Activated naive CD8-positive, alpha-beta T cell treated with anti-CD3 and anti-CD28 coated beads, Interleukin-2, amount 50 U/mL, for 24 hours (primary cell): ENCODE measurements at places on chromosomes 5 and 9.
A peak's percentile ranks its signal among the peaks of the same experiment; 100 is the strongest.

GRCh38 chr5:2009986-2010914 is 127.5 kb upstream of the IRX4 start:
- no peak for DNase-seq
- H3K4me1 ChIP-seq: no peaks in the 10 kb centered on the region
- no peak overlapping the region for H3K27ac ChIP-seq

DNA sequence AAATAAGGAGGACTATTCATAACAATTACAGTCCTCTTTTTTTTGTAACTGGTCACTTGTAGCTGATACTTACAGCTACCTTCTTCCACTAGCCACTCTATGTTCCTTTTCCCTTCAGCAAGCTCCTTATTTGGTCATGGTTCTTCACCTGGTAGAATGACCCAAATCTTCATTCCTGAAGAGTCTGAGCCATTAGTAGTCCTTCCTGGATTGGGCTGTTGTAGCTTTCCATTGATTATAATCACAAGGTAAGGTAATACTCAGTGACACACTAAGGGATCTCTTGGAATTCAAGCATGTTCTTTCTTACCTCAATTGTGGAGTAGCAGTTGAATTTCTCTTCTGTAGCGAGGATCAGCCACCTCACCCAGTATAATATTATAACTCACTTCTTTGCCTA is 25.5 kb upstream of the ITGA2 start:
- no peak for DNase-seq
- no peak overlapping the region for H3K27ac ChIP-seq
- no peaks in the 10 kb centered on the region for H3K36me3 ChIP-seq
- no peaks in the 10 kb centered on the region for H3K4me1 ChIP-seq

- H3K36me3 ChIP-seq: no peaks in the 10 kb centered on the region
- DNase-seq: no peak
- H3K4me1 ChIP-seq: peaks cover 2% of the 10 kb centered on the region
- H3K27ac ChIP-seq: no peak overlapping the region
Observed at GRCh38 chr5:151700820-151701219, 14.1 kb upstream of the SPARC start.

GRCh38 chr5:33425314-33425713 is 15.5 kb upstream of the TARS1 start:
- peaks cover 10% of the 10 kb centered on the region for H3K27me3 ChIP-seq
- H3K4me1 ChIP-seq: no peaks in the 10 kb centered on the region
- no peaks in the 10 kb centered on the region for H3K36me3 ChIP-seq
- H3K4me3 ChIP-seq: no peak overlapping the region
- no peak for DNase-seq

GRCh38 chr5:105730982-105731381 is 1939.8 kb downstream of the EFNA5 start:
- H3K4me1 ChIP-seq: no peaks in the 10 kb centered on the region
- no peak overlapping the region for H3K27ac ChIP-seq
- H3K36me3 ChIP-seq: no peaks in the 10 kb centered on the region
- no peaks in the 10 kb centered on the region for H3K27me3 ChIP-seq

GRCh38 chr5:67178966-67179365 is 17.6 kb downstream of the CD180 start:
- H3K27me3 ChIP-seq: no peaks in the 10 kb centered on the region
- H3K27ac ChIP-seq: no peak overlapping the region
- H3K36me3 ChIP-seq: peaks cover 17% of the 10 kb centered on the region
- H3K4me3 ChIP-seq: no peak overlapping the region

GRCh38 chr9:90095682-90096081 is 490.9 kb downstream of the GADD45G start:
- H3K4me1 ChIP-seq: peaks cover 20% of the 10 kb centered on the region
- no peaks in the 10 kb centered on the region for H3K36me3 ChIP-seq
- DNase-seq: no peak
- no peak overlapping the region for H3K27ac ChIP-seq
- peaks cover 44% of the 10 kb centered on the region for H3K27me3 ChIP-seq

- H3K4me1 ChIP-seq: no peaks in the 10 kb centered on the region
- H3K36me3 ChIP-seq: no peaks in the 10 kb centered on the region
- no peak overlapping the region for H3K4me3 ChIP-seq
- H3K27me3 ChIP-seq: no peaks in the 10 kb centered on the region
- no peak for DNase-seq
Observed at GRCh38 chr9:12764150-12764549, 10.7 kb upstream of the LURAP1L start.

DNA sequence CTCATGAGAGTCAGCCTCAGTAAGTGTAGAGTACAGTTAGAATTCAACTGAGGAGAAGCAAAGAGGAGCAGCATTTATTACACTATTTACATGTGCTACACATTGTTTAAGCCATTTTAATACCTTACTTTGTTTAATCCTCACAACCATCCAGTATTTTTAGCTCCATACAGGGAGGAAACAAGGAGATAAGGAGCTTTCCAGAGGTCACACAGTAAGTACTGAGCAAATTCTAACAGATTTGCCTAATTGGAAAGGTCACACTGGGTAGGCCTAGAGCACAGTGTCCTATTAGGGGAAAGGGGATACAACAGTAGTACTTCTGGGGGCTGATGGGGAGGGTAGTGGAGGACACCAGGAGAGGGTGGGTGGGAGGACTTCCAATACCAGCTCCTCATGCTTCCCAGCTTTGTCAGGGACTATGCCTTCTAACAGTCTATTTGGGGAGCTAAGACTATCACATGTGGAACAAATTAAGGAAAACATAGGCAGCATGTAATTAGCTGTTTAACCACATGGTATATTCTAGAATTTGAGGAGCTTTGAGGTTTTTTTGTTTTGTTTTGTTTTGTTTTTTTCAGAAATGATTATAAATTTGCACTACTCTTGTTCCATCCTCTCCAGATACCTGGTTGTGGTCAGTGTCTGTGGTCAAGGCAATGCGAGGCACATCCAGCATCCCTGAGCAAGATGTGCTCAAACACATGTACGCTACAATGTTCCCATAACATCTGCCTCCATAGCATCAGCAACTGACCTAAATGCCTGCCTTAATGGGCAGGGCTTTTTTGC is 96.0 kb upstream of the SLC12A2 start:
- no peaks in the 10 kb centered on the region for H3K4me1 ChIP-seq
- H3K27me3 ChIP-seq: no peaks in the 10 kb centered on the region
- H3K4me3 ChIP-seq: no peak overlapping the region
- H3K36me3 ChIP-seq: peaks cover 8% of the 10 kb centered on the region
- no peak for DNase-seq

DNA sequence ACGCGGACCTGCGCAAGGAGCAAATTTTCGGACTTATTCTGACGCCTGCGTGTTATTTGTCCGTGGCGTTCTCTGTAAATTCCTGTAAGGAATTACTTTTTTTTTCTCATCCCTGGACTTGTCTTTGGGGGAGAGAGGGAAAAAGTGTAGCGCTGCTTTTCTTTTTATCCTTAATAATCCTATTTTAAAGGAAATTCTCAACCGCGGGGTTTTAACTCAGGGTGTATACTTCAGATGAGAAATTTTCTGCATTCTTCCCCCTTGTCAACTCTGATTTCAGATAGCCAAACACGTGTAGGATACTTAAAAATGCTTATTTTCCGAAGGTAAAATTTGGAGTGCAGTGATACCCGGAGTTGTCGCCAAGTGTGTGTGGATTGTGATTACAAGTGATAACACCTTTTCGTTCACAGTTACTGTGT is 853 bp downstream of the DCP2 start:
- H3K27ac ChIP-seq: peak overlapping the region; percentile 94
- peak overlapping the region; percentile 99 for H3K4me3 ChIP-seq
- peaks cover 17% of the 10 kb centered on the region for H3K36me3 ChIP-seq
- H3K4me1 ChIP-seq: peaks cover 55% of the 10 kb centered on the region
- H3K27me3 ChIP-seq: no peaks in the 10 kb centered on the region

GRCh38 chr9:95440447-95440846 is 76.3 kb downstream of the PTCH1 start:
- no peak overlapping the region for H3K4me3 ChIP-seq
- no peak overlapping the region for H3K27ac ChIP-seq
- no peak for DNase-seq
- no peaks in the 10 kb centered on the region for H3K4me1 ChIP-seq
- peaks cover 2% of the 10 kb centered on the region for H3K36me3 ChIP-seq

- no peak overlapping the region for H3K4me3 ChIP-seq
- H3K36me3 ChIP-seq: no peaks in the 10 kb centered on the region
- no peaks in the 10 kb centered on the region for H3K4me1 ChIP-seq
- DNase-seq: no peak
Observed at GRCh38 chr5:145500710-145501109, 334.4 kb downstream of the PRELID2 start.

DNA sequence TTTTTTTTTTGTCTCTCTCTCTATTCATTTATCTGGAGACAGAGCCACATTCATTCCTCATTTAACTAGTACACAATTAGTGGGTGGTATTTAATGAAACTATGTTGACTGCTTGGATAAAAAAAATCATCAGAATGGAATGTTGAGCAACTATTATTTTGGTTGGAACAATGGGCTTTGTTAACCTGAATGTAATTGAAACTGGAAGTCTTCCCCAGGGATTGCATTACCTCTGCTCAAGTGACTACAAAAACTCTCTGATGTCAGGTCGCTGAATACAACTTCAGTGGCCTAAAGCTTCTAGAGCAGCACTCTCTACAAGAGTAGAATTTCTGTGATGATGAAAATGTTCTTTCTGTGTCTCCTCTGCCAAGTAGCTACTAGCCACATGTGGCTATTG is 295.8 kb downstream of the DEPDC1B start:
- H3K27me3 ChIP-seq: no peaks in the 10 kb centered on the region
- no peak overlapping the region for H3K27ac ChIP-seq
- DNase-seq: no peak

DNA sequence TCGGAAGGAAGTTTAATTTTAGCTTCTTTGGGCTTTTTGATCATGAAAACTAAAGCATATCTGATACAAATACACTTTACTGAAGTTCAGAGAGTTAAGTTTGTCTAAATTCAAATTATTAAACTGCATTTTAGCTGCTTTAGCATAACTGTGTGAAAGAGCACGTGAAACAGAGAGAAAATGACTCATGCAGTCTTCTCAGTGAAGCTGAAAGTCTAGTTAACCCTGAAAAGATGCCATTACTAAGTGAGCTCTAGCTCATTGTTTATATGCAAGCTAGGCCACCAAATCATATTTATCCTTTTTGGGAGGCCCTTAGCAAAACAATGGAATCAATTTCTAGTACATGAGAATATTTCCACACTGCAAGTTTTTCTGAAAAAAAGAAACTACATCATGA is 27.6 kb downstream of the TPD52L3 start:
- H3K27me3 ChIP-seq: peaks cover 7% of the 10 kb centered on the region
- no peaks in the 10 kb centered on the region for H3K36me3 ChIP-seq
- H3K4me1 ChIP-seq: peaks cover 3% of the 10 kb centered on the region
- DNase-seq: no peak
- H3K27ac ChIP-seq: no peak overlapping the region

DNA sequence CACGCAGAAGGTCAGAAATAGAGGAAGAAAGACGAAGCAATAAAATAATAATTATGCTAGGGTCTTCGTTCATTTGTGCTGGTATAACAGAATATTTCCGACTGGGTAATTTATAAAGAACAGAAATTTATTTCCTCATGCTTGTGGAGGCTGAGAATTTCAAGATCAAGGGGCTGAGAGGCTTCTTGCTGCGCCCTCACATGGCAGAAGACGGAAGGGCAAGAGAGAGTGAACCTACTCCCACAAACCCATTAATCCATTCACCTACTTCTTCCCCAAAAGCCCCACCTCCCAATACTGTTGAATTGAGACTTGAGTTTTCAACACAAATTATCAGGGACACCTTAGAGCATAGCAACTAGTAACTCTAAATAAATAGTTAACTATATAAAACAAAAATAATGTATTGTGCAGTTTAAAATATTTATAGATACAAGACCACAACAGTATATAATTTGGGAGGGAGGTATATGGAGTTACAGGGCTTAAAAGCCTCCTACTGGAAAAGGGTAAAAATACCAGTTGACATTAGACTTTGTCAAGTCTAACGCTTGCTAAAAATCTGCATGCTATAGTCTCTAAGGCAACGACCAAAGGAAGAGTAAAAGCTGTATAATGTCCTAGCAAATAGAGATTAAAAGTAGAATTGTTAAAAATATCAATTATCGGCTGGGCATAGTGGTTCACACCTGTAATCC is 40.3 kb upstream of the NAA35 start:
- H3K36me3 ChIP-seq: peaks cover 2% of the 10 kb centered on the region
- DNase-seq: peak; percentile 55
- no peak overlapping the region for H3K27ac ChIP-seq
- no peaks in the 10 kb centered on the region for H3K4me1 ChIP-seq
- H3K27me3 ChIP-seq: no peaks in the 10 kb centered on the region

- H3K4me1 ChIP-seq: peaks cover 13% of the 10 kb centered on the region
- H3K36me3 ChIP-seq: peaks cover 7% of the 10 kb centered on the region
- DNase-seq: no peak
Observed at GRCh38 chr5:82176115-82176814, 101.9 kb downstream of the RPS23 start.

DNA sequence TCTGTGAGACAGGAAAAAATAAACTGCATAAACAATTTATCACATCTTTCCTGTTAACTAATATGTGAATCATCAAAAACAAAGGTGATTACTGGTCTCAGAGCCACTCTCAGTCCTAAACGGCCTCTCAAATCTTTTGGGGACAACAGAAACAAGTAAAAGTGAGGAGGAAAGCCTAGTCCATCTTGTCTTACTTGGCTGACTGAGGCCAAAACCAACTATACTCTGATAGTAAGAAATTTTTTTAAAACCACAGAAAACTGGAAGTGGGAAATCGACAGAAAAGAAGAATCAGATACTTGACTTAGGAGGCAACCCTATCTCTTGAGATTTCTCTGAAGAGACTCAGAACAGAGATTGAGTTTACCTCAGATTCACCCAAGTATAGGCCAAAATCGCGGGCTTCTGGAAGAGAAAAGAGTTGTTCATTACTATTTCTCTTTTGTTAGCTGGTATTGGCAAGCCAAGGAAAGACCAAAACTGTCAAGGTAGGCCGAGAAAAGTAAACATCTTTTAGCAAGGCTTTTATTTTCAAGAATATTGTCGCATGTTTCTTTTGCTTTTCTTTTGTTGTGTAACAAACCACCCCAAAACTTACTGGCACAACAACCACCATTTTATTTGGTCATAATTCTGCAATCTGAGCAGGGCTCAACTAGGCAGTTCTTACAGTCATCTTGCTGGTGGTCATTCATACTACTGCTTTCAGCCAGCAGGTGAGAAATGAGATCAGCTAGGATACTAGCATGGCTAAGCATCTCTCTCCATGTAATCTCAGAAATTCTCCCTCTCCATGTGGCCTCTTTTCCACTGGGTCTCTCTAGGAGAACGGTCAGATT is 46.1 kb downstream of the RFX3 start:
- H3K36me3 ChIP-seq: peaks cover 35% of the 10 kb centered on the region
- no peak for DNase-seq
- H3K4me1 ChIP-seq: peaks cover 64% of the 10 kb centered on the region
- peak overlapping the region; percentile 97 for H3K27ac ChIP-seq
- H3K27me3 ChIP-seq: no peaks in the 10 kb centered on the region
- no peak overlapping the region for H3K4me3 ChIP-seq
